ENCODE measurements at places on chromosomes 3 and 15.

DNA sequence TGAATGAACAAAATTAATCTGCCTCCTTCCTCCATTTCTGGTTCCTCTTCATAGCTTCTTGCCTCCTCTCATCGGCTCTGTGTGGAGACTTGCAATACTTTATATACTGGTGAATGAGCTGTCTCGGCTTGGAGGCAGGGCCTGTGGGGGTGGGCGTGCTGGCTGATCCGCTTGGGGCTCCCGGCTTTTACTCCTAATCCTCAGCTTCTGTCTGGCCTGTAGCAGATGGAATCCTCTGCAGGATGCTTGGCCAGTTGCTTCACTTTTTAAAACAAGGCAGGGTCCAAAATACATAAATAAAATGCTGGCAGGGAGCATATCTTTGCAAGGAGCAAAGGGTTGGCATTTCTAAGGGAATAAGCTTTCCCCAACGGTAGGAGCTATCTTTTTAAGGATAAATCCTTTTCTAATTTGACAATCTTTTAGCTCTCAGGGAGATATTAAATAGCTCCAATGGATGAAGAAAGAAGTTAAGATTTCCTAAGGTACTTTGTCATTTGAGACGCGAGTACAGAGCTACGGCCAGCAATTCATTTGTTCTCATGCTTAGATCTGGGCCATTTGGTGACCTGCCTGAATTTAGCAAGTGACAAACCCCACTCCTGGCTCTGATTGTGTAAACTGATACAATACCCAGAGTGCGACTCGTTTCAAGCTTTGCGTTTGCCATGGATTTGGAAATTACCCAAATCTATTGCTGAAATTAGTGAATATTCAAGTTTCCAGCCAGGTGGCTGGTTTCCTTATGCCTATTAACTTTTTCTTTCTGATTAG, 18.9 kb downstream of the SV2B start:
- DNase-seq = no peak

DNA sequence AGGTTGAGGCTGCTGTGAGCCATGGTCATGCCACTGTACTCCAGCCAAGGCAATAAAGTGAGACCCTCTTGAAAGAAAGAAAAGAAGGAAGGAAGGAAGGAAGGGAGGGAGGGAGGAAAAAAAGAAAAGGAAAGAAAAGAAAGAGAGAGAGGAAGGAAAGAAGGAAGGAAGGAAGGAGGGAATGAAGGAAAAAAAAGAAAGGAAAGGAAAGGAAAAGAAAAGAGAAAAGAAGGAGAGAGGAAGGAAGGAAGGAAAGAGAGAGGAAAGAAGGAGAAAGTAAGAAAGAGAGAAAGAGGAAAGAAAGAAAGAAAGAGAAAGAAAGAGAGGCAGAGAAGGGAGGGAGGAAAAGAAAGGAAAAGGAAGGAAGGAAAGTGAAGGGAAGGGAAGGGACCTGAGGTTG, 20.4 kb upstream of the ACTL6A start:
- DNase-seq = no peak

- no peak for DNase-seq
Measured at GRCh38 chr3:183249006-183249718, 3.9 kb upstream of the B3GNT5 start.

DNA sequence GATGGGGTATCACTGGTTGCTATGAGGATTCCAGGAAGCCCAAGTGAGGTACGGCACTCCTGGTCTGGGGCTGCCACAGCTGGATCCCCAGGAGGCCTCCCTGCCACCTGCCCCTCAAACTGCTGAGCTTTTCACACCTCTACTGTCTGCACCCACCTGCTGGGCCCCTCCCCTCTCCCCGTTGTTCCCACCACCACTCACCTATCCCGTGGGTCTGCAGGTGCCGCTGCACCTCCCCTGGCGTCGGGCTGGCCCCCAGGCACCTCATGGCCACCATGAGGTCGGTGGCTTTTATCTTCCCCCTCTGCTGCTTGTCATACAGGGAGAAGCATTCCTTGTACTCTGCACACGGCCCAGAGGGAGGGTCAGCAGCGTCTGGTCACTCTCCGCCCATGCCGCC, 5.8 kb downstream of the CALML4 start:
- no peak for DNase-seq

DNA sequence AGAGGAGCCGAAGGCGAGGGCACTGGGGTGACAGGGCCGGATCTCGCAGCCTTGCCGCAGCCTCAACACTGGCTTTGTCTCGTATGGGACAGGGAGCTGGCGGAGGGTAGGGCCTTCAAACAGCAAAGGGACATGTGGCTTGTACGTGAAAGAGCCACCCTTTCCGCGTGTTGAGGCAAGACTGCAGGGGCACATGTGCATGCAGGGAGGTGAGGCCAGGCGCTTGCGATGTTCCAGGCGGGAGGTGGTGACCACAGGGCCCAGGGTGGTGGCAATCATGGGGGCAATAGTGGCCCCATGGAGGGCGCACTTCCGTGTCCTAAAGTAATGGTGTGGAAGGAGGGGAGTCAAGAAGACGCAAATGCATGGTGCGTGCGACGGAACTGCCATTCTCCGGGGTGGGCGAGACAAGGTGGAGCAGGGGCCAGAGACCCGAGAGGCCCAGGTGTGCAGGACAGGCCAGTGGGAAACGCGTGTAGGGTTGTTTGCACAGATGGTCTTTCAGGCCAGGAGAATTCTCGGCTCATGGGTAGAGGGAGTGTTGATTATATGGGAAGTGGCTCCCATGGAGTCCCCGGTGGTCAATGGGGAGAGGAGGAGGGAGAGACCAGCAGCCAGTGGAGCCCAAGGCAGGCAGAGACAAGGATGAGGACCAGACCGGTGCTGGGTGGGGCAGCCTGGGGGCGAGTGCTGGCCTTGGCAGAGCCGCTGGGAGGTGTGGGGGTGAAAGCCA, 45.8 kb upstream of the PCSK6 start:
- no peak for DNase-seq

GRCh38 chr3:85726241-85726640, 767.5 kb downstream of the CADM2 start:
- DNase-seq = no peak

DNA sequence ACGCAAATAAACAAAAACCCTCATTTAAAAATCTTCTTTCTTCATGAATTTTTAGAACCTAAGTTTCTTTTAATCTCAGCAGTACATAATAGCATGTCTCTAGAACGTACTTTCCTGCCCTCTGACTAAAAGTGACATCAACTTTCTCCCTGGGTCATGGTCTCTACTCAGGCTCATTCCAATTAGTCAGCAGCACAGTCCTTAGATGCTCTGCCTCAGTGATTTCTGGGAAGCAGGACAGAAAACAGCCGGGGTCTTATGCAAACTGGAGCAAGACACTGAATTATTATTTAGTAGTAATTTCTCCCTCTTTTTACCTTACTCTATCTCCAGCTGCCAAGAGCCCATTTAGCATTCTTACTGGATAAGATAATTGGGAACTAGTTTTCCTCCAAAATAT, 365.2 kb downstream of the TUSC7 start:
- no peak for DNase-seq

DNA sequence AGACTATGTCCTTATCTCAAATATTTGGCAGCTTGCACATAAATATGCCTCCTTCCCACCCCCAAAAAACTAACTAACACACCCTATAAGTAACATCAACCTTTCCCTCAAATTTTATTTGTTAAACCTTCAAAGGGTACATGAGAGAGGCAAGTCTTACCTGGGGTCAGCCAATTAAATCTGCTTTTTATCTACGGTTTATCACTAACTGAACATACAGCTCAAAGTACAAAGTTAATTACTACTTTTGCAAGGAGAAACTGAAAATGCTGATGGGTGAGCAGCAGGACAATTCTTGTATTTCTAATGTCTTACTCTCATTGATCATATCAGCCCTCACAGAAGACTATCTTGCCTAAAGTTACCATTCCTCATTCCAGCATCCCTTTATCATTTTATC, 34.6 kb downstream of the MTHFS start:
- DNase-seq = no peak

GRCh38 chr3:161266731-161267150, 45.6 kb downstream of the NMD3 start:
- DNase-seq = no peak

DNA sequence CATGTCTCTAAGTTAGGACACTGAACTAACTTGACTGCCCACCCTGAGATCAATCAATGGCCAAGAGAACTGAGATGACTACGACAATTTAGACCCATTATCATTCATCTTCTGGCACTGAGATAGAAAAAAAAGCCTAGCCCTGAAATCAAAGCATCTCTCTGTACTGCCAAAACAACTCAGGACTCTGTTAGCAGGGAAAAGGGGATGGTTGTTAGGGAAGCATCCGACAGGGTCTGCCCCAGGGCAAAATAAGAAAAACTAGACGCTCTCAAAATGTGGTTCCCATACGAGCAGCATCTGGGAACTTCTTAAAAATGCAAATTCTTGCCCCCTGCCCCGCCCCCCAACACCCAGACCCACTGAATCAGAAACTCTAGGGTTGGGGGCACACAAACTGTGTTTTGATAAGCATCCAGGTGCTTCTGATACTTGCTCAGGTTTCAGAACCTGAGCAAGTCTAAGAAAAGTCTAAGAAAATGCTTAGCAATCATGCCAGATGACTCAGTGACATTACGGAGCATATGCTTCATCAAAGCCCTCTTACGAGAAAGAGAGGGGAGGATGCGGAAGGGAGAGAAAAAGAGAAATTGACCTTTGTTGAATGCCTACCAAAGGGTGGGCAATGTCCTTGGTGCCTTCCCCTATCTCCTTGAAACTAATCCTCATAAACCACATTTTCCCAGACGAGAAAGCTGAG, 172.8 kb upstream of the HES1 start:
- DNase-seq = no peak

DNA sequence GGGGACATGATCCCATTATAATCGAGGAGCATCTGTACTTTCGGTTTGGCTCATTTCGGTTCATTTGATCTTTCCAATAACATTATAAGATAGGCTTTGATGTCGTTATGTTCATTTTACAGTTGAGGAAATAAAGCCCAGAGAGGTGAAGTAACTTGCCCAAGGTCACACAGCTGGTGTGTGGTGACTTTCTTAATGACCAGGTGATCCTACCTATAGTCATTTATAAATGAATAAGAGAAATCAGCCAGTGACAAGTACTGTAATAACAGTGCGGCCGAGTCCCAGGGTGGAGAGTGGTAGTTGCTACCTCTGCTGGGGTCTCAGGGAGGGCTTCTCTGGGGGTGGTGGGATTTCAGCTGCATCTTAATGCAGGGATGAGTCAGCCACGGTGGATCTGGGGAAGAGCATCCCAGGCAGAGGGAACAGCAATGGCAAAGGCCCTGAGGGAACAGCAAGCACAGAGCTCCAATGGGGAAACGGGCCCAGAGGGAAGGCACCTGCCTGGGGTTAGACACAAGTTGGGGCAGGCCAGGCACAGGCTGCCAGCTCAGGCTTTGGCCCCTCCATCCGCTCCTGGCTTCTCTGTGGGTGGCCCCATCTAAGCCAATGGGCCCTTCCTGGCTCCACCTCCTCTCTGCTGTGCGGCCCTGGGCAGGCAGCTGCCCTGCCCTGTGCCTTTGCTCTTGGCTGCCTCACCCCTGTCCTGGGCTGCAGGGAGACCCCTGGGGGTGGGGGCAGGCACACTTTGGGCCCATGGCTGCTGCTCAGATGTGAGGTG, 1.1 kb upstream of the FBLN2 start:
- no peak for DNase-seq

DNA sequence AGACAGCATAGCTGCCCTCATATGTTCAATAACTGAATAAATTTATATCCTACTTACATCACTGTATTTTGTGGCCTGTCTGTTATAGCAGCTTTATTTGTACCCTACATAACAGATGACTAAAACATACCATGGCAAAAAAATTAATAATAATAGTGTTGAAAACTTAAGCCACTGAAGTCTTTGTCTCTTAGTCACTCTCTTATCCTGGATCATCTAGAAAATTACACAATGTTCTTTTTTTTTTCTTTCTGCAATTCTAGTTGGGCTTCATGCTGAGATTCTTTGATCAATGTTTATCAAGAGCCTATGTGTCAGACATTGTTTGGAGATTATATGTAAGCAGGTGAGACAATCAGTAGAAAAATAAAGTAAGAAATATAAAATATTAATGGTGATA, 519.3 kb upstream of the ARPP21 start:
- no peak for DNase-seq

- DNase-seq = no peak
Measured at GRCh38 chr3:150746791-150747590, 16.0 kb downstream of the SIAH2 start.
